NCI-H187 (cell line): ENCODE measurements at places on chromosomes 1 and 21.

DNA sequence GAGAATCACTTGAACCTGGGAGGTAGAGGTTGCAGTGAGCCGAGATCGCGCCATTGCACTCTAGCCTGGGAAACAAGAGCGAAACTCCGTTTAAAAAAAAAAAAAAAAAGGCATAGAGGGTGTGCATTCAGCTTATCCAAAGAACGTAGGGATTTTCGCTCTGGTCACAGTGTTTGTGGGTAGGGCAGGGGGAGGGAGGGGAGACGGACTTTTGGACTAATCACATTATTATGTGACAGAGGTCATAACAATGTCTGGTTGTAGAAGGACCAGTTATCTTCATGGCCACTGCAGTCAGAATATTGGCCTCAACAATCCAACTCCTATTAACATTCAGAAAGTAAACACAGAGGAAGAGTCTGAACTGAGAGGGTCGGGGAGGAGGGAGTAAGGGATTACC, 25.7 kb downstream of the RHOU start:
- DNase-seq: no peak

DNA sequence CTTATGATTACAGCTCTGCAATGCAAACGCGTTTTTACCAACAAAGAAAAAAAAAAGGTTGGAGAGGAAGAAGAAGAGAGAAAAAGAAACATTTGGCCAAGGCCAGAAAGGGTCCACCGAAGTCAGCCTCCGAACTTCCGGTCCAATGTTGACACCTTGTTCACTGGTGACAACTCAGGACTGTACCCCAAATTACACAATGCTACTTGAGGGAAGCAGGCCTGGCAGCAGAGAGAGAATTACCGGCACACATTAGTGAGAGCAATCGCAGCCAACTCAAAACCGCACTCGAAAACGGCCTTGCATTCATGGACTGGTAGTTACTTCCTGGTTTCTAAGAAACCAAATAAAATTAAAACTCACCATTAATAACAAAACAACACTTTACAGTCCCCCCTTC, 652.5 kb downstream of the KIF26B start:
- DNase-seq: peak; percentile 33

DNA sequence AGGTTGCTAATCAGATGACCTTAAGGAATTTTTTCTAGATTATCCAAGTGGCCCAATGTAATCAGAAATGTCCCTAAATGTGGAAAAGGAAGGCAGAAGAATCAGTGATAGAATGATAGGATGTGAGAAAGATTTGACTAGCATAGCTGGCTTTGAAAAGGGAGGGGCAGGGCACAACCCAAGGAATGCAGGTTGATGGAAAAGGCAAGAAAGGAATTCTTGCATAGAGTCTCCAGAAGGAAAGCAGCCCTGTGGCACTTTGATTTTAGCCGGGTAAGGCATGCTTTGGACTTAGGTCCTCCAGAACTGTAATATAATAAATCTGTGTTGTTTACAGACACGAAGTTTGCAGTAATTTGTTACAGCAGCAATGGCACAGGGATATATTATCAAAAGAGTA, 375.7 kb upstream of the B3GALT2 start:
- DNase-seq: no peak

- no peak for DNase-seq
Measured at GRCh38 chr21:43800124-43800523, 10.7 kb downstream of the RRP1 start.

GRCh38 chr1:115882913-115883902, 42.3 kb upstream of the NHLH2 start:
- no peak for DNase-seq

- DNase-seq: no peak
Measured at GRCh38 chr1:88935522-88936222, 44.3 kb upstream of the GTF2B start.

GRCh38 chr1:8091691-8092090, 65.6 kb upstream of the ERRFI1 start:
- no peak for DNase-seq

GRCh38 chr1:248590055-248590454, 7.4 kb downstream of the OR2T10 start:
- DNase-seq: no peak

DNA sequence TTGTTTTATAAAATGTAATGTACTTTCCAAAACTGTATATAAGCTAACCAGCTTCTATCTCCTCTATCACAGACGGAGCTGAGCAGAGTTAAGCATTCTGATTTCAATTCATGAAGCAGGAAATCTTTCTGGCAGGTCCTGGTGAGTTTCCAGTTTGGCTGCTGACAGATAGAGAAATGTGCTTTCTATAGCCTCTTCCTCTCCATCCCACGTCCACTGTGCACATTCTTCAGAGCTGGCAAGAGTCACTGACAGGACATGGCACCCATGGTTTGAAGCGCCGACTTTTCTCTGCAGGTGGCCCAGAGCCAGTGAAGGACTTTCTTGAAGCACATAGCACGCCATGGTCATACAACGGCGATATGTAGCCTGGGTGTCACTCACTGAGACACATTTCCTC, 52.3 kb upstream of the POU2F1 start:
- no peak for DNase-seq

DNA sequence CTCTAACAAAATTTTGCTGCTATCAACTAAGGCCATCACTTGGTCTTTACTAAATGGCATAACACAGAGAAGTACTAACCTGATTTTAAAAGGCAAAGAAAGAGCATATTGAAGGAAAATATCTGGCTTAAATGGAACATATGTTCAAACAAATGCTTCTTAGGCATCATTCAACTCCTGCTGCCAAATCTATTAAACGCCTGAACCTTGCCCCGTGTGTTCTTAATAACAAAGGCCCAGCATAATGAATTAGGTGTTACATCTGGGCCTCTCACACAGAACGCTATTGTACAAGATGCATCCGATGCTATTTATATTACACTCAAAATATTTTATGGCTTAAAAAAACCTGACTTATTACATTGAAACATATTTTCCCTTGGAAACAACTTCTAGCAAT, 48.4 kb downstream of the B3GALNT2 start:
- no peak for DNase-seq

DNA sequence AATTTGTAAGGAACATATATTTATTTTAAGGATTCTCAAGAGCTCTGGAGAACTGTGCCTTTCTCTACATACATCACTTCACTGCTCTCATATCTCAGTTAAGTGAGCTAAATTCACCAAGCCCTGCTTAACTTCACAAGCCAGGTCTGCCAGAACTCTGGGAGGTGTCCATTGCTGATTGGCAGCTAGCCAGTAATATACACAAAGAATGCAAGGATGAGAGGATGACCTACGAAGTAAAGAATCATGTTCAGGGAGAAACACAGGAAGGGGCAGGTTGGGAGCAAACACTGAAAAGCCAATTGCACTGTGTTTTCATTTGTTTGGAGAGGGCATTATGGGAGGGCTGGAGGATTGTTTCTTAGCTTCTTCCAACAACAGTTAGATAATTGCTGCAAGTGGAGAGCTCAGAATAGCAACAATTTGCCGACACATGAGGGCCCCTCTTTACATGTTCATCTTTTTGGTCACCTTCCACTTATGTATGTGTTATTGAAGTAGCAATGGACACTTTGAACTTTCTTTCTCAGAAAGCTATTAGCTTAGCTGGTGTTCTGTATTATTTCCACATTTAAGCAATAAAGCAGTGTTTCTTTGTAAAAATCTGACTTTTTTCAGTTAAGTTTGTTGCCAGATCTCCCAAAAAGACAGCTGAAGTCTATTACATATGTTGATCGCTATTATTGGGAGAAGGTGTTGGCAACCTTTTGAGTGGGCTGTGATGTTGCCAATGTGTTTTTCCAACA, 254.8 kb downstream of the LTN1 start:
- no peak for DNase-seq

GRCh38 chr1:47189844-47190508, at the start of gene PDZK1IP1:
Gene PDZK1IP1, minus strand, starts transcription at chr1:47190036. Its CDS starts 104 bp downstream, at chr1:47189932.
- no peak for DNase-seq

DNA sequence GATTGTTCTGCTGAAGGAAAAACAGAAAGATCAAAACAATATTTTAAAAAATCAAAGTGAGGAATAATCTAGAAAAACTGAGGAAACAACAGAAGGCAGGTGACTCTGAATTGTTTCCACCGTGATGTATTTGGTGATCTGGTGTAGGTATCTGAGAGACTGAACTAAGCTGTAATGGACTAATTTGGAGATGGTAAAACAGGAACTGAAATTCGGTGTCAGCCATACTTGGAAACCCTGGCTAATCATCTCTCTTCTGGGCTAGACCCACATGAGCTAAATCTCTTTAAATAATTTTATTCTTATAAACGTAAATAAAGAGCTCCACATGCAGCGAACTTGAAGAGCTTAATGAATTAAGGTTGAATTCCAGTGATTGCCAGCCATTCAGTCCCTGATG, 1226.1 kb downstream of the NCAM2 start:
- DNase-seq: no peak

DNA sequence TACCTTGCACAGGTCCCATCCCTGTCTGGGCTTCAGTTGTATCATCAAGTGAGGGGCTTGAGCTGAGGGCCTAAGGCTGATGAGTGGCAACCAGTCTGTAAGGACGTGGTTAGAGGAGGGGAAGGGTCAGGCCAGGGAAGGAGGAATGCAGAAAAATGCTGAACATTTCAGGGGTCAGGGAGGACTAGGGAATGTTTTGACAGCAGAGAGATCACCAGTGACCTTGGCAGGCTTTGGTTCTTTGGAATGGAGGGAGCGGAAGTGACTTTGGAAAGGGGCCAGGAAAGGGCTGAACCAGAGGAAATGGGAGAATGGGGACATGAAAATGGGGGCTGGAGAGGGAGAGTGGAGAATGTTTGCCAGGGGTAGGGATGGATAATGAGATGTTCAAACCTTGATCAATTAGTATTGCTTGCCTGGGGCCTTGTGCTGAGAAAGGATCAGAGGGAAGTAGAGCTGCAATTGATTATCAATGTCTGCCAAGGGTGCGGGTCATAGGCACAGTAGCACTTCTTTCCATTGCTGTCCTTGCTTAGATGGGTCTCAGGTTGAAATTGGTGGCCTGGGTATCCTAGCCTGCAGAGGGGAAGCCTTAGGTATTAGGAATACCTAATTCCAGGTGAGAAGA, 7.4 kb downstream of the LDLRAP1 start:
- DNase-seq: no peak

GRCh38 chr1:85090225-85090624, 41.9 kb upstream of the MCOLN3 start:
- no peak for DNase-seq

DNA sequence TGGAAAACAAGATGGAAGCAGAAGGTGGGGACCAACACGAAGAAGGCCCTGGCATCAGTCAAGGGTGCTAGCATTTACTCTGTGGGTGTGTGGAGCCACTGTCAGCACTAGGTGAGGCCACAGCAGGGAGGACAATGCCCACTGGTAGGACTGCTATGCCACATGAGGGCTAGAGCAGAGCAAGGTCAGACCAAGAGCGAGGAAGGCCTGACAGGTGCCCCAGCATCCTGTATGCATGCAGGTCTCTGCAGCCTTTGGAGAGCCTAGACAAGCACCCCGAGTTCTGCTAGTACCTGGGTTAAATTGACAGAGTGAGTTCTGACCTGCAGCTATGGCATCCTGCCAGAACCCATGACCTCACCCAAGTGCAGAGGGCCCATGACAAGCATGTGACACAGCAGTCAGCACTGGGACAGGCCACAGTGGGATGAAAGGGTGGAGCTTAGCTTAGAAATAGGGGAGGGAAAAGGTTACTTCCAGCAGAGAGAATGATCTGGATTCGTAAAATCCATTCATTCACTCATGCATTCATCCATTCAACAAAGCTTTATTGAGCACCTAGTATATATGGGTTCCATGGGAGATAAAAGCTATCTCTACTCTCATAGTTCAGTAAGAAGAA, 9.0 kb upstream of the CSF1 start:
- DNase-seq: no peak

DNA sequence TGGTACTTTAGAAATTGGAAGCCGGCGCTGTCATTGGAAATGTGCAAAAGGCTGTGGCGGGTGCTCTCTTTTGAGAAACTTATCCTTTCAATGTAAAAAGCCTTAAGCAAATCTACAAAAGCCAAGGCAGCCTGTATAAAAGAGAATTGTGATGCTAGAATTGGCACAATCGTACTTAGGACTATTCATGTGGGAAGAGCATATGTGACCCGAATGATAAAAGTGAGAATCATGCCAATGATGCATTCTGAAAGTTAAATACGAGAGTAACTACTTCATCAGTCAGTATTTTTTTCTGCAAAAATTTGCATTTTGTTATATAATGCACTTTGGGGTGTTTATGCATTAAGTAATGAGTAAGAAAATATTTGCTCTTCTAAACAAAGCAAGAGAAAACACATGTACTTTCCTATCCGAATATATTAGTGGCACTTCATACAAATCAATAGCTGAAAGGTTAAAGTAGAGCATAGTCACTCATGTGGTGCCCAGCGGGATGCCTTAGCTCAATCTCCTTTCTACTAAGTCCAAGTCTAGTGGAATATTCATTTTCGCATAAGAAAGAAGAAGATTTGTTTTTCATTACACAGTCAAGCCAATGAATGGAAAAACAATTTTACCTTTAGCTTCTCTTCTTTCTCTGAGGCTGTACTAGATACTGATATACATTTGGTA, 1256.6 kb upstream of the B3GALT2 start:
- no peak for DNase-seq
